ENCODE measurements at places on chromosomes 5 and 9. TPM values are rescaled to one million over a fixed set of nuclear protein-coding genes. Genes with fewer than 3 reads are reported as not detected.

Gene FBP2
- not detected for total RNA-seq

Gene MAMDC4
- total RNA-seq = 3.9 TPM

Gene TEX48
- not detected for total RNA-seq

Gene FAM240B
- total RNA-seq = not detected

Gene PTGES
- total RNA-seq = 22.2 TPM

Gene SOWAHA
- 0.93 TPM for total RNA-seq

Gene PRRT1B
- total RNA-seq = not detected

Gene TESK1
- total RNA-seq = 45.5 TPM

Gene PDCD1LG2
- 1.0 TPM for total RNA-seq

Gene GARIN3
- not detected for total RNA-seq

Gene CMBL
- total RNA-seq = 3.0 TPM

Gene GFI1B
- not detected for total RNA-seq

GRCh38 chr9:127424676-127424999 is 456 bp downstream of the ZNF79 start:
- DNase-seq = no peak

DNA sequence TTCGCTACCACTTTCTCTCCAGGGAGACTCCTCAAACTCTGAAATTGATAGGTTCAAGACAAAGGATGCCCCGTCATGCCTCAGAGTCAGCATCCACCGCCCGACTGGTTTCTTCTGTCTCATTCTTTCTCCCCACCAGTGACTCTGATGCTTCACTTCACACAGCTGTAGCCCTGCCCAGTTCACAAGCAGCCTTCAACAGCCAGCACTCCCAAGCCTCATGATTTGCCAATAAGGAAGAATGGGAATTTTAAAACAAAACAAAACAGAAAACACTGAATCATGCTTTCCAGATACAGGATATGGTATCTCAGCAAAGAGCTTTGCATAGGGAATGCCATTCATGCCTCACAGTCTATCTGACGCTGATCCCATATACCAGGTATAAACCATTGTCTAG is 371.2 kb upstream of the RORB start:
- no peak for DNase-seq

DNA sequence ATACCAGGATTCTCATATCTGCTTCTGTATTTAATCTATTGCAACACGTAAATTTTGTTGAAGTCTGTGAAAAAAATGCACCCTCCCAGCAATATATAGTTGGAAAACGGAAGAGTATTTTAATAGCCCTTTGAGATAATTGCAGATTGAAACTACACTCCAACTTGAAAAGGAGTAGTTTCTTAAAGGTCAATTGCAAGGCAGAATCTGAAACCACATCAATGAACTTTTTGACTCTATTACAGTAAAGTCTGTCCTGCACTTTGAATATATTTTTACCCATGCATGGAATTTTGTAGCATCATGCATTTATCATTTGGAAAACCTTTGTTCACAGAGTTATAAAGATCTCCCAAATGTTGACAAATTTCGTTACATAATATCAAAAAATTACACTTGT is 311.6 kb upstream of the NREP start:
- no peak for DNase-seq

DNA sequence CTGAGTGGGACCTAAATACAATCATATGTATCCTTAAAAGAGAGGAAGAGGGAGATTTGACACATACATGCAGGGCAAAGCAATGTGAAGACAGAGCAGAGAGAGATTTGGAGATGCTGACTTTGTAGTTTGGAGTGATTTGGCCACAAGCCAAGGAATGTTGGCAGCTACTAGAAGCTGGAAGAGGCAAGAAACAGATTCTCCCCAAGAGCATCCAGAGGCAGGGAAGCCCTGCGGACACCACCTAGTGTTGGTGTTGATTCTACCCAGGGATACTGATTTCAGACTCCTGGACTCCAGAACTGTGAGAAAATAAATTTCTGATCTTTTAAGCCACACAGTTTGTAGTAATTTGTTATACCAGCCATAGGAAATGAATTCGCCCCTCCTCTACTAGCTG is 64.9 kb upstream of the OSMR start:
- DNase-seq = peak; percentile 72

DNA sequence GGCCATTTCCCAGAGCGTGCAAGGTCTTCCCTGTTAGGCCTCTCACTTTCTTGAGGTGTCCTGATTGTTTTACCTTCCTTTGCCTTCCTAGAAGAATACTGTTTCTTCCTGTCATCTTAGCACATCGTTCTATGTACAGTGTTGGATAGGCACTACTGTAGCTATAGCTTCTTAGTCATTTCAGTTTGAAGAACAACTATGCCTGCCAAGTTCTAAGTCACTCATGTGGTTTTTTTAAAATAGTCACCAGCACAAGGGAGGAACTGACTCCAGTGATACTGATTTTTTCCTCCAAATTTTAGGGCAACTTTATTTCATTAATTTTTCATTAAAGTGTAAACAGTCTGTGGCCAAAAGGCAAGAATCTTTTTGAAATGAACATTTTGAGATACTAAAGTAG is 122.4 kb upstream of the NR5A1 start:
- no peak for DNase-seq

DNA sequence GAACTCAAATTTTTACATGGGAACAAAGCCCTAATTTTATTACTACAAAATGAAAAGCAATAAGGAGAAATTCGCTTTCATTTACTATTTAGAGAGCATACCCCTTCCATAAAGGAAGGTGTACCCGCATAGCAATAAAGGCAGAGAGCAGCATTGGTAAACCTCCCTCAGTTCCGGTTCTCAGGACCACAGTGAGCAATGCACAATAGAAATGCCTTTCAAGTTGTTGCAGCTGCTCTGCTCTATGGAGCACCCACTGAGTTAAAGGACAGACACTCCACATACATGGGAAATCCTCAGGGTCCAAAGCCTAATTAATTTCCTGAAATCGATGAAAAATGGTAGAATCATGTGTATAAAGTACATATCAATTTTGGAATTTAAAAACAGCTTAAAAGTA is 89.9 kb upstream of the MPDZ start:
- DNase-seq = no peak

- DNase-seq = no peak
Observed at GRCh38 chr5:61575103-61575502, 243.0 kb downstream of the ZSWIM6 start.

DNA sequence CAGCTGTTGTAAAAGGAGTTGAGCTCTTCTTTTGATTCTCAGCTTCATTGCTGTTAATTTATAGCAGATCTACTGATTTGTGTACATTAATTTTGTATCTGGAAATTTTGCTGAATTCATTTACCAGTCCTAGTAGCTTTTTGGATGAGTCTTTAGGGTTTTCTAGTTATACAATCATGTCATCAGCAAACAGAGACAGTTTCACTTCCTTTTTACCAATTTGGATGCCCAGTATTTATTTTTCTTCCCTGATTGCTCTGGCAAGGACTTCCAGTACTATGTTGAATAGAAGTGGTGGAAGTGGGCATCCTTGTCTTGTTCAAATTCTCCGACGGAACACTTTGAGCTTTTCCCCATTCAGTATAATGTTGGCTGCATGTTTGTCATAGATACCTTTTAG is 398.9 kb upstream of the POU5F2 start:
- DNase-seq = no peak

DNA sequence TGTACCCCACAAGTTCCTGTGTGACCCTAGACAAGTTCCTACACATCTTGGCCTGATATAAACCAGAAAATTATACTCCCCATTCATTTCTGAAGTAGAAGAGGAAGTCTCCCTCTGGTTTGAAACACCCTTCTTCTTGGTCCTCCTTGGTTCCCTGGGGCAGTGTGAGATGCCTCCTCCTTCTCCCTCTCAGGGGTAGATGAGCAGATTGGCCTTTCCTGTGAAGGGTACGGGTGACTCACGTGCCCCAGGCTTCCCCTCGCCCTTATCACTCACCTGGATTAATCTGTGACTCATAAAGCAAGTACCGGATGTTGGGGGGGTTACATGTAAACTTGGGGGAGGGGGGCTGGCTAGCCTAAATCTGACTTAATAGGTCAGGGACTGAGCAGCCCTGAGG is 11.1 kb upstream of the AQP3 start:
- no peak for DNase-seq

DNA sequence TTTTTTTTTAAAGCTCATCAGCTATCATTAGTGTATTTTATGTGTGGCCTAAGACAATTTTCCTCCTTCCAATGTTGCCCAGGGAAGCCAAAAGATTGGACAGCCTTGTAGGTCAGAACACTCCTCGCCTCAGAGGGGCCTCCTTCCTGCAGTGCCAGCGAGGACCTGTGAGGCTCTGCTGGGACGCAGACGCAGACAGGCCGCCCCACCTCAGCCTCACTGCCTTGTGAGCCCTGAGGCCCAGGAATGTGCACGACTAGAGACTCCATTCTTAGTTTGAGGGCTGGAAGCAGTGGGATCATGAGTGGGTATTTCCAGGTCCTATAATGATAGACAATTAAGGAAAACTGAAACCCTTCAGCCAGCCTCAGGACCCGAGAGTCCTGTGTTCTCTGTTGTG is 85.4 kb downstream of the PJA2 start:
- DNase-seq = no peak

DNA sequence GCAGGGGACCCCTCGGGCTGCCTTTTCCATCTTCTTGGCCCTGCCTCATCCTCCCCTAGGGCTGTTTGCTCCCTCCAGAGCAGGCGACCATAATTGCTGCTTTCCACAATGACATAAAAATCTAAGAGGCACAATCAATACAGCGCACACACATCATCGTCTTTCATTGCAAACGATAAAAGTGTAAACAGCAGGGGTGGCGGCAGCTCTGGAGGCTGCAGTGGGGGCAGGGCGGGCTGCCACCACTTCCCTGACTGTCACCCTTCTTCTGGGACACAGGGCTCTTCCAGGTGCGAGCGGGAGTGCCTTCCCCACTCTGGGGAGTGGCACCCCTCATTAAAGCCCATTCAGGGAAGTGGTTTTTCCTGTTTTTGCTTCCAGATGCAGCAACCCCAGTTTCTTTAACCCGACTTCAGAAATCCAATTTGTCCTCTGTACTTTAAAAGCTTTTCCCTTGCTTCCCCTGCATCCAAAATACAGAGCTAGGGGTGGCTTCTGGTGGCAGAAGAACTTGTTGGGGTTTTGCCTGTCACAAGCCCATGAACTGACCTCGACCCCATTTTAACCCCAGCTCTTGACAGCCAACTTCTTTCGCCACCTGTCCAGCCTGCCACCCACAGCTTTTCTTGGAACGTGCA is 45.7 kb downstream of the TSPAN17 start:
- no peak for DNase-seq

- DNase-seq = no peak
Observed at GRCh38 chr9:120386390-120387131, 193.4 kb downstream of the CDK5RAP2 start.

DNA sequence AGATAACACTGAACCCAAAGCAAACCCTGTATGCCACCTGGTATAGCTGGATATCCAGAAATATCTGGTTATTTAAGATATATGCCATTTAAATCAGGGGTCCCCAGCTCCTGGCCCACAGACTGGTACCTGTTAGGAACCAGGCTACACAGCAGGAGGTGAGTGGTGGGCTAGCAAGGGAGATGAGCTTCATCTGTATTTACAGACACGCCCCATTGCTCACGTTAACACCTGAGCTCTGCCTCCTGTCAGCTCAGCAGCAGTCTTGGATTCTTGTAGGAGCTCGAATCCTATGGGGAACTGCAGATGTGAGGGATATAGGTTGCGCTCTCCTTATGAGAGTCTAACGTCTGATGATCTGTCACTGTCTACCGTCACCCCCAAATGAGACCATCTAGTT is 646.6 kb downstream of the TLE4 start:
- DNase-seq = no peak

- DNase-seq = no peak
Observed at GRCh38 chr9:34688329-34689115, 2.6 kb downstream of the CCL19 start.

DNA sequence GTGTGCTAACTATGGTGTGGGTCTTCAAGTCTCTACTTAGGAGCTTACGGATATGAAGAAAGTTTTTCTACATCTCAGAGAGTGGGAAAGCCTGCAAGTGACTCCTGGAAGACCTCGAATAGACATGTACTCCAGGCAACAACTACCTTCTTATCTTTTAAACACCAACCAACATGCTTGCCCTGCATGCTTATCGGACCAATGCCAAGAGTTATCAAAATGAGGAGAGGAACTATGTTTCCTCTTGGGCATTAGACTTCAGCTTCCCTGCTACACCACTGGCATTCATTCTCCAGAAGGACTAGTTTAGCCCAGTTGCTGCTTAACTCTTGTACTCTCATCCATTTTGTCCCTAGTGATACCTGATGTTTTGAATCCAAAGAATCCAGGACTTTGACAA is 74.7 kb upstream of the MAN2A1 start:
- no peak for DNase-seq

DNA sequence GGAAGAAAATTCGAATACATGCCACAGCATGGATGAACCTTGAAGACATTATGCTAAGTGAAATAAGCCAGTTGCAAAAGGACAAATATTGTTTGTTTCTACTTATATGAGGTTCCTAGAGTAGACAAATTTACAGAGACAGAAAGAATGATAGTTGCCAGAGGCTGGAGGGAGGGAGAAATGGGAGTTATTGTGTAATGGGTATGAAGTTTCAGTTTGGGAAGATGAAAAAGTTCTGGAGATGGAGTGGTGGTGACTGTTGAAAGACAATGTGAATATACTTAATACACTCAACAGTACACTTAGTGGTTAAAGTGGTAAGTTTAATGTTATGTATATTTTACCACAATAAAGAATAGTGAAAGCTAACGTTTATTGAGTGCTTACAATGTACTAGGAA is 99.6 kb upstream of the SLC44A1 start:
- no peak for DNase-seq

- no peak for DNase-seq
Observed at GRCh38 chr5:166906991-166907713, 1384.3 kb upstream of the WWC1 start.

DNA sequence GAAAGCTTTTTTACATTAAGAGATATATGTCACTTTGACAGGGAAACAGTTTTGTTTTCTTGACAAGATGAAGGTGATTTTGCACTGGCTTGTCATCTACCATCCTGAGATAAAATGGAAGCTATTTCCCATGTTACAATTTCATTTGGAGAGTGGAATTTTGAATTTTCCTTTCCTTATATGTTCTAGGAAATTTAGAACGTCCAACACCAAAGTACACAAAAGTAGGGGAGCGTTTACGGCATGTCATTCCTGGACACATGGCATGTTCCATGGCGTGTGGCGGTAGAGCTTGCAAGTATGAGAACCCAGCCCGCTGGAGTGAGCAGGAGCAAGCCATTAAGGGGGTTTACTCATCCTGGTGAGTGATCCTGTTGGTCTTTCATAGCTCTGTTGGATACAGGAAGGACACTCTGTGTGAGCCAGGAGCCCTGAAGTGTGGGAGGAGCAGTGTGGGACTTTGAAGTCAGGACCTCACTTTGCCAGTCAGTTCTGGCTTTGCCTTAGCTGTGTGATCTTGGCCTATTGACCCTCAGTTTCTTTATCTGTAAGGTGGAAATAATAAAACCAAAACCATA is 887 bp downstream of the PTPDC1 start:
- DNase-seq = no peak

- peak; percentile 67 for DNase-seq
Observed at GRCh38 chr9:92715488-92716231, 45.7 kb upstream of the IPPK start.

GRCh38 chr5:172943906-172944305 is 15.3 kb upstream of the RPL26L1 start:
- no peak for DNase-seq

- DNase-seq = no peak
Observed at GRCh38 chr9:89657765-89658164, 53.0 kb downstream of the GADD45G start.

All from suprapubic skin (tissue), 4 donors.